ENCODE measurements at places on chromosomes 4 and X. TPM values are rescaled to one million over a fixed set of nuclear protein-coding genes. Genes with fewer than 3 reads are reported as not detected.

The POLA1 gene
- 10.5 TPM for total RNA-seq

The RAB40A gene
- 0.26 TPM for total RNA-seq

The DDX60 gene
- 10.1 TPM for total RNA-seq

The FAM53A gene
- 7.0 TPM for total RNA-seq

The SMR3B gene
- not detected for total RNA-seq

The SLITRK2 gene
- 0.59 TPM for total RNA-seq

The DCAF12L1 gene
- total RNA-seq = not detected

The TAF7L gene
- total RNA-seq = 0.18 TPM

The RHOH gene
- total RNA-seq = 1.2 TPM
